NCI-H1105 treated with DMSO at 0.1 percent for 48 hours (cell line): ENCODE measurements at places on chromosomes 1 and 21.
A peak's percentile ranks its signal among the peaks of the same experiment; 100 is the strongest.

DNA sequence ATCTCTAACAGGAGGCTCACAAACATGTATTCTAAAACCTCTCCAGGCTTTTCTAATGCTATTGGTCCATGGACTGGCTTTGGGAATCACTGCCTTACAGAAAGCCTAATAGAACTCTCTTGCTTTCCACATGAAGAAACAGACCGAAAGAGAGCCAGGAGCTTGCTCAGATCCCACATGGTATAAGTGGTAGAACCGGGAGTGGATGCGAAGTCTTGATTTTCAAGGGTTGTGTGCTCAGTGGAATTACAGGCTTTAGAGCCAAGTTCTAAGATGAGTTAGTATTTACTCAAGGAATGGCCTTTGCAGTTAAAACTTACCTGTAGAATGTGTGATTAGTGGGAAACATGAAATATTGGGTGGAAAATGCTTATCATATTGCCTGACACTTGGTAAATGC, 54.3 kb upstream of the HSD17B7 start:
- no peak for DNase-seq

DNA sequence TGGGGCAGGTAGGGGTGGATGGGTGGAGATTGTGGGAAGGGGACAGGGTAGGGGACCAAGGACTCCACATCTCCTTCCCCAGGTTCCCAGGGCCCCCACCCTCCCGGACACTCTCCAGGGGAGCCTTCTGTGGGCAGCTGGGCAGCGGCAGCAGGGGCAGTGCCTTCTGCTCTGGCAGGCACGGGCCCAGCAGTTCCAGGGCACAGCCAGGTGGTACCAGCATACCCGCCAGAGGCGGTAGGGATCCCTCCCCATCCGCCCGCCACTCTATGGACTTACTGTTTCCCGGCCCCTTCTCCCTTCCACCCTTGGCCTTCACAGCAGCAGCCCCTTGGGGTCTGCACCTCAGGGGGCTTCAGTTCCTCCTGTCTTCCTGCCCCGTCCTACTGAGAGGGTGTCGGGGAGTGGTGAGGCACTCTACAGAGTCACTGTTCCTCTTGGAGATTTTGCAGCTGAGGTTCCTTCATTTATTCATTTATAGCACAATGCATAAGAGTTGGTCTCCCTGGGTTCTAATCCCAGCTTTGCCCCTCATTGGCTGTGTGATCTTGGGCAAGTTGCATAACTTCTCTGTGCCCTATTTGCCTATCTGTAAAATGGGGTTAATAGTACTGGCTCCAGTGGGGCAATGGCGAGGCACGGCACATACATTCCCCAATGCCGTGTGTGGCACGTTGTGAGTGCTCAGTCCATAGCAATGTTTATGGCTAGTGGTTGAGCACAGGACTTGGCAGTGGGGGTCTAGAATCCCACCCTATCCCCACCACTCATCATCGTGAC, 17.0 kb downstream of the C1orf167 start:
- no peak for DNase-seq

GRCh38 chr1:243508303-243508713, 252.5 kb downstream of the SDCCAG8 start:
- no peak for DNase-seq

GRCh38 chr1:198158735-198159589, 2.2 kb downstream of the NEK7 start:
- peak; percentile 93 for DNase-seq

DNA sequence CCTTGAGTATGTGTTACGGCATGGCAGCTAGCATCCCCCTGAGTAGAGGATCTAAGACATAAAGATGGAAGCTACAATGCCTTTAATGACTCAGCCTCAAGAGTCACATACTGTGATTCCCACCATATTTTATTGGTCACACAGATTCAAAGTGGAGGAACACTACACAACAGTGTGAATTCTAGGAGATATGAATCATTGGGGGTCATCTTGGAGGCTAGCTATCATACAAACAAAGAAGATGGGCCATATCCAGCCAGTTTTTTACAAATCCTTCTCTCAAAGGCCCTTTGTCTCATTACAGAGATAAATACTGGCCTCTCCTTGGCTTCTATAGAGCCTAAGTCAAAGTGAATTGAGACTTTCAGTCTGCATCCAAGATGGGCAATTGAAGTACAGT, 177.0 kb downstream of the TBX15 start:
- DNase-seq: no peak

DNA sequence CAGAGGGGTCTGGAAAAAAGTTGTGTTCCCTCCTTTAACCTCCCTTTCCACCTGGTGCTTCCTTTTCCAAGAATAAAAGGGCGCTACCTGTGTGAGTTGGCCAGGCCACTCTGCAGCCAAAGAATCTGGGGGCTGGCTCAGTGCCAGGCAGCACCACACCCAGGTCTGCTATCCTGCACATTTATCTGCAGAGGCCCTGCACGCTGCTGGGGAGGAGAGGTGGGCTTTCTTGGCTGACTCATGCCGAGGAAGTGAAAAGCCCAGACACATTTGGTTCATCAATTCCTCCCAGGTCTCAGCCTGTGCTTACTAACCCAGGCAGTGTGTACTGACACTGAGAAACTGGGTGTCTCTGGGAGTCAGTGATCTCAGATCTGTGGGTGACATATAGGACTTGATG, 79.8 kb upstream of the F3 start:
- peak; percentile 44 for DNase-seq

DNA sequence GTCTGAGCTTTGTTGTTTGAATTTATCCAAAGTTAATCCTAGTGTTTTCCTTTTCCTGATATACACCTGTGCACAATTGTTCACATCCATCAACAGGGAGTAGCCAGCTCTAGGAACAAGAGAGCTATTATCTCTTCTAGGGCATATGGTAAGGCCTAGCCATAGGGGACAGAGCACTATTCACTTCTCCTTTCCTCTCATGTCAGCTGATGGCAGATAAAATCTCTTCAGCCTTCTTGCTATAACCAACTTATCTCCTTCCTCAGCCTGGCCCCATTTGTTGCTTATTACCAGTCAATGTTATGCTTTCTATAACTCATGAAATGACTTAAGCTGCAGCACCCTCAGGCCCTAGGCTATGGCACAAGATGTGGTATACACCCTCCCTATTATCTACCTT, 38.9 kb downstream of the PATJ start:
- no peak for DNase-seq

DNA sequence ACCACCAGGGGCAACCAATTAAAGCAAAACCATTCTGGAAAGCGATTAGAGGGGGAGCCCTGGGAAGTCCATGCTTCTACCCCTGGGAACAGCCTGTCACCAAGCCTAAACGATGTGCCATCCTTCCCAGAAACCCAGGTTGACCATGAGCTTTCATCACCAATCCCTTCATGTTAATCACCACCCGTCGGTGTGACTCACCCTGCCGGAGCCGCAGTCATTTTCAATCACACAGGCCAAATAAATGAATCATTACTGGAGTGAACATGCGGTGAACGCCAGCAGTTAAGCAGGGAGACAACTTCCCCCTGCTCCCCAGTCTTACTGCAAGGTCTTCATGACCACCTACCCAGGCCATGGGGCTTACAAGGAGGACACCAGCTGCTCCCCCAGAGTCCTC, 308.8 kb downstream of the AJAP1 start:
- DNase-seq: no peak

DNA sequence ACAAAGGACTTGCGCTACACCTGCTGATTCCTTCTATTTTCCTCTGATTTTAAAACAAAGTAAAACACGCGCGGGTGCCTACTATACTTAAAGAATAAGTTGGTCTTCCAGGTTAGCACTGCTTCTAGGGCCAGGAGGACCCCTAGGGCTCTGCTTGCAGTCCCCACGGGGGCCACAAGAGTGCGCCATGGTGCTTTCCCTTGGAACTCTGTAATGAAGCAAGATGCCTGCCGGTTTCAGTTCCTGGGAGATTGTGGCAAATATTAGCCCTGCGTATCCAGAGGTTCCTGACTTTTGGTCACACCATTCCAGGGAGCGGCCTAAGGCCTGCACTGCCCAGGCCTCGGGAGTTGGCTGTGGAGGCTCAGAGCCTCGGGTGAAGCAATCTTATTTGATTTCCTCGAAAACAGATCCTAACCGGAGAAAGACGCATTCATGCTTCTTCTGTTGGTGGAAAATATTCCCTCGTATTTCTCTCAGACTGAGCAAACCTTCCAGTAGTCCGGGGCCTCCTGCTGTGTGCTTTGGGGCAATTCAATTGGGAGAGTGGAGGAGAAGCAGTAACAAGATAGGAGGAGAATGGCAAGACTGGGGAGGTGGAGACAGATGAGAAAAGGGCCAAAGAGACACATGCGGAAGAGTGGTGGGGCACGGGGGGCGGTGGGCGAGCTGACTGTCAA, 25.3 kb downstream of the ADAM30 start:
- DNase-seq: peak; percentile 64

GRCh38 chr1:177377866-177378265, 207.1 kb downstream of the BRINP2 start:
- DNase-seq: no peak
